ENCODE measurements at places on chromosomes 7 and 10.

DNA sequence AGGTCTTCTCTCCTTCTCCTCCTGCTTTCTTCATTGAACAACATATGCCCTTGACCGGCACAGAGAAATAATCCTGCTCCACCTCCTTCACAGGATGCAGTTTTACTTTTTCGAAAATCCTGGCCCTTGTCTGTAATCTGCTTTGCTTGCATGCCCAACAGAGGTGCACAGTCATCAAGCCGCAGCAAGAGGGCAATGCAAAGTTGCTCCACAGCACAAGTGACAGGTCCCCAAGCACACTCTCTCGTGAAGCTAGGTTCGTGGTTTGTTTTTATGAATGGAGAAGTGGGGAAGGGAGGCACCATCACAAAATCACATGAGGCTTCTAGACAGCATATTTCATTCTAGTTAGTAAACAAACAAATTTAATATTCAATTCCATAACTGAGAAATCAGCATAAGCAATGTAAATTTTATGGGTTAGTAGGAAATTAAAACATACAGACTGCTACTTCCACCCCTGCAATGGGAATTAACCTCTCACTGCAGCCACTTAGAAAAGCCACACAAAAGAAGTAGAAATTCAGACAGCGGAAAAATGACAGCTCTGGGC lies 178.8 kb downstream of the TPK1 start:
- DNase-seq = no peak

DNA sequence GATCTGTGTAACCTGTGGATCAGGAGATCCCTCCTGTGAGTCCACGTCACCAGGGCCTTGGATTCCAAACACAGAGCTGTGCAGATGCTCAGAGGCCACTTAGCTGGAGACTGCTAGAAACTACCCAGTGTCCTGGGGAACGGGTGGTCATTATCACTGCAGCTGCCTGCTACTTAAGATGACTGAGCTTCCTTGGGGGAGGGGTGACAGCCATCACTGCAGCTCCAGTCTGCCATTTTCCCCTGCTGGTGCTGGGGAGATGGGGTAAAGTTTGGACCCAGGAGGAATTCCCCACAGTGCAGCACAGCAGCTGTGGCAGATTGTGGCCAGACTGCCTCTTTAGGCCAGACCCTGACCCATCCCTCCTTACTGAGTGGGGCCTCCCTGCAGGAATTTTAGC lies 78.8 kb upstream of the VOPP1 start:
- no peak for DNase-seq

DNA sequence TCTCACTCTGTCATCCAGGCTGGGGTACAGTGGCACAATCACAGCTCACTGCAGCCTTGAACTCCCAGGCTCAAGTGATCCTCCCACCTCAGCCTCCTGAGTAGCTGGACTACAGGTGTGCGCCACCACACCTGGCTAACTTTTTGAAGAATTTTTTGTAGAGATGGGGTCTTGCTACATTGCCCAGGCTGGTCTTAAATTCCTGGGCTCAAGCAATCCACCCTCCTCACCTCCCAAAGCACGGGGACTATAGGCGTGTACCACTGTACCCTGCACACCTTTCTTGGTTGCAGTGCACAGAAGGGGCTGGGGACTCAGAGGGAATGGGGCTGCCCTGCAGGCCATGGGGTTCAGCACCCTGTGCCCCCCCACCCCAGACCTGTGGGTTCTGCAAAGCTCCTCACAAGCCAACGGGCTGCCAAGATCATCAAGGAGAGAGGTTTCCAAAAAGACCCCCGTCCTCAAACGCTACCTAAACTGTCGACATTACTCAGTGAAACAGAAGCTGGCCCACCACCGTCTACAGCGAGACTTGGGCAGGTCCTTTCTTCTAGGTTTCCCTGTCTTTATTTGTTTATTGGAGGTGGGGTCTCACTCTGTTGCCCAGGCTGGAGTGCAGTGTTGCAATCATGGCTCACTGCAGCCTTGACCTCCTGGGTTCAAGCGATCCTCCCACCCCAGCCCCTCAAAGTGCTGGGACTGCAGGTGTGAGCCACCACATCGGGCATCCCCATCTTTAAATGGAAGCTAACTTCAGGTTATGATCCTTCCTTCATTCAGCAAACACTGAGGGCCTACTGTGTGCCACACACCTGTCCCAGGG lies 26.6 kb upstream of the ELFN1 start:
- no peak for DNase-seq

DNA sequence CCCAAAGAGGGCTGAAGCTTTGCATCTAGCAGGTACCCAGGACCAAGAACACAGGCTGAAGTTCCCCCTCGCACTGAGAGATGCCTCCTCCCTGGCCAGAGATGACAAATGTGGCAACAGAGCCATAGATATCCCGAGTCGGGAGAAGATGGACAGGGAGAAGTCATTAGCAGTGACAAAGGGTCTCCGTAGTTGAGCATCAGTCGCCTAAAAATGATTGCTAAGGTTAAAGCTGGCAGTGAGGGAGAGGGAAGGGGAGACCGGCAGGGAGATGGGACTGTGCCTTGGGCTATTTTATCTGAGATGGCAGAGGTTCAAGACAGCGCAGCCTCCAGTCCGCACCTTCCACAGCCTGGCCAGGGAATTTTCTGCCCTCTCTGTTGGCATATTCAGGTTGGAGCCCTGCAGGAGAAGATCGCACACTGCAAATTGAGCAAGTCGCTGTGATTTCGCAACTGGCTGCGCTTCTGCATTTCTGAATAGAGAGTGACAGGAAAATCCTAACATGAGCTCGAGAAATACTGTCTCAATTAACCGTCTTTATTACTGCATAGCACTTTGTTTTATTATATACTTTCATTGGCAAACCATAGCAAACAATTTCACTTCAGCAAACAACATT lies 238.9 kb upstream of the GPR26 start:
- no peak for DNase-seq

- DNase-seq = no peak
Observed at GRCh38 chr7:74312418-74313028, 23.3 kb downstream of the CLIP2 start.

DNA sequence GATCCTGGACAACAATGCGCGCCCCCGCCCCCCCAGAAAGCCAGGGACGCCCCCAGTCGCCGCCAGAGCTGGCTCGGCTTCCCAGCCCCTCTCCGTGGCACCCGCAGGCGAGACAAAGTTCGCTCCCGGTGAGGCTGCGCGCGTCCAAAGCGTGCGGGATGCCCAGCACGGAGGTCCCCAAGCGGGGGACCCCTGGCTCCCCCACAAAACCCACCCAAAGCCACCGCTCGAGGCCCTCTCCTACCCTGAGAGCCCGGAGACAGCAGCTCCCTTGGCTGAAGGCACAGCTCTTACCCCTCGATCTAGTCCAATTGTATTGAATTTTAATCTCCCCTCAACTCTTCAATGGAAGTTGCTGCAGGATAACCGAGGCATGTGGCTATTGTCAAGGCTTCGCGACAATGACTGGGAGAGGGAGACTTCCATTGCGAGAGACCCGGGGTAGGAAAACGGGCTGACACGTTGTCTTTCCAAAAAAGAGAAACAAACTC lies 305.3 kb downstream of the PRPF18 start:
- no peak for DNase-seq

- no peak for DNase-seq
Observed at GRCh38 chr7:157409753-157410727, 73.2 kb downstream of the DNAJB6 start.

DNA sequence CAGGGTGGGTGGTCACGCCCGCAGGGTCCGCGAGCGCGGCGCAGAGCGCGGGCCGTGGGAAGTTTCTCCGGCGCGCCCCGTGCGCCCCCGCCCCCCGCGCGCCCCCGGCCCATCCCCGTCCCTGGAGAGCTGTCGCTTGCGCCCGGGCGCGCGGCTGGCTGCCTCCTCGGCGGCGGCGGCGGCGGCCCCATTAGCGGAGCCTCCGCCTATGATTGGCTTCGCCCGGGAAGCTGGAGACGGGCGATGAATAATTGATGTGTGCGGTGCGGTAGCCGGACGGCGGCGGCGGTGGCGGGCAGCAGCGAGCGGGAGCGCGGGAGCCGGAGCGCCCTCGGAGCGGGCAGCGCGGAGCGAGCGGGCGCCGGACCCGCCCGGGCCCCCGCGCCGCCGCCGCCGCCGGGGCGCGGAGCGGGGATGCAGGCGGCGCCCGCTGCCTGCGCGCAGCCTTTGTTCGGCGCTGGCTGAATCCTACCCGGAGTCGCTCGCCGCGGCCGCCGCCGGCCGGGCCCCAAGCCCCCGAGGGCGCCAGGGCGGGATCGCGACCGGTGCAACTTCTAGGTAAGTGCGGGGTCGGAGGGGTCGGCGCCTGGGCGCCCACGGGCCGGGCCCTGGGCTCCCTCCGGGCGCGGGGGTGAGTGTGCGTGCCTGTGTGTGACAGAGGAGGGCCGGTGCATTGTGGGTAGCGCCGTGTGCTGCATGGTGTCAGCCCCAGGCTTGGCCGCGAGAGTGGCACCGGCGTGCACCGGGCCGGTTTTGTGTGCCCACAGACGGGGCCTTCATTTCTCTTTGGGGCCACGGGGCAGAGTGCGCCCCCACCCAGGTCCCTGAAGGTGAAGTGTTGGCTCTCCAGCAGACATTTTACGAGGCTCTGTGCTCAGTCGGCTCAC lies 103.8 kb upstream of the PPIF start:
- DNase-seq = no peak

GRCh38 chr10:6221971-6222751 lies 19.4 kb downstream of the PFKFB3 start:
- no peak for DNase-seq

GRCh38 chr10:32357056-32357735 lies 10.2 kb upstream of the EPC1 start:
- no peak for DNase-seq

GRCh38 chr7:10802526-10802925 lies 171.1 kb upstream of the PHF14 start:
- DNase-seq = no peak

- no peak for DNase-seq
Observed at GRCh38 chr10:25725917-25726716, 207.9 kb upstream of the MYO3A start.

DNA sequence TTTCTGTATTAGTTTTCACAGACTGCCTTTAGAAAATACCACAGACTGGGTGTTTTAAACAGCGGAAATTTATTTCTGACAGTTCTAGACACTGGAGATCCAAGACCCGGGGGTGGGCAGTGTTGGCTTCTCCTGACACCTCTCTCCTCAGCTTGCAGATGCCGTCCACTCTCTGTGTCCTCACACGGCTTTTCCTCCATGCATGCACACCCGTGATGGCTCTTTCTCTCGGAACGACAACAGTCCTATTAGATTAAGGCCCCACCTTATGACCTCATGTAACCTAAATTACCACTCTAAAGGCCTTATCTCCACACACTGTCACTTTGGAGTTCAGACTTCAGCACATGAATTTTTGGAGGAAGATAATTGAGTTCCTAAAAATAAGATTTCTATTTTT lies 142.9 kb upstream of the VWC2 start:
- no peak for DNase-seq

GRCh38 chr10:34710391-34710751 lies 104.7 kb downstream of the PARD3 start:
- no peak for DNase-seq

DNA sequence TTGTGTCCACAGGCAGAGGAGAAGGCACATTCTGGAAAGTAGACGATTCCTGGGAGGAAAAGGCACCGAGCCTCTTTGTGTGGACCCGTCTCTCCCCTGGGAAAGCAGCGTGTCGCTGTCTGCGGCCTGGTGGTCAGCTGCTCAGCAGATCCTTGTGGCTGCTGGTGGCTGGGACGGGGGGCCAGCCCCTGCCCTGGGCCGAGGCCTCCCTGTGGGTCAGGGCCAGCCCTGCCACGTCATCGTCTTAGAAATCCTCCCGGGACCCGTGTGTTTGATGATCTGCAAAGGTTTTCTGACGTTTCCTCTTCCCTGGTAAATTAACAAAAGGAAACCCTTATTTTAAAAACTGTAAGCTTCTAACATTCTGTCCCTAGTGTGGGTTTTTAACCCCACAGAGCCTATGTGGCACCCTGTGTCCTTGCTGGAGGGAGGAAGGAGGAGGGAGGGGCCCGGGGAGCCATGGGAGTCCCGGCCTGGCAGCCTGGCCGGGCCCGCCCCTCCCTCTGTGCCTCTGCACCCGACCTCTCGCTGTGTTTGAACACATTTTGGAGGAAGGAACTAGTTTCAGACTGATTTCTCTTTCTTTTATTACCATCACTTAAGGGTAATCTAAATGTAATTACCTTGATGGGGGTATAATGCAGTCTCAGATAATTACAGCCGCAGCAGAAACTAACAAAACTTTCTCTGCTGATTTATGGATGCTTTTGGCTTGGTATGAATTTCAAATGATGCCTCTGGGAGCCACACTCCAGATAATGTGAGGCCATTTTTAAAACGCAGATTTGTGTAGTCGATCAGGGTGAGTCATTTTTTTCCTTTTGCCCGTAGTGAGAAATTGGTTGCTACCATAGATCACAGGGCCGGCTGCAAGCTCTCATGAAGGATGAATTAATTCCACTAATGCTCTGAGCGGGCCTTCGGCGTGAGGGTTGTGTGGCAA lies 85.5 kb downstream of the NKX6-2 start:
- DNase-seq = no peak

- DNase-seq = no peak
Observed at GRCh38 chr10:126781450-126782216, 111.1 kb upstream of the C10orf90 start.

DNA sequence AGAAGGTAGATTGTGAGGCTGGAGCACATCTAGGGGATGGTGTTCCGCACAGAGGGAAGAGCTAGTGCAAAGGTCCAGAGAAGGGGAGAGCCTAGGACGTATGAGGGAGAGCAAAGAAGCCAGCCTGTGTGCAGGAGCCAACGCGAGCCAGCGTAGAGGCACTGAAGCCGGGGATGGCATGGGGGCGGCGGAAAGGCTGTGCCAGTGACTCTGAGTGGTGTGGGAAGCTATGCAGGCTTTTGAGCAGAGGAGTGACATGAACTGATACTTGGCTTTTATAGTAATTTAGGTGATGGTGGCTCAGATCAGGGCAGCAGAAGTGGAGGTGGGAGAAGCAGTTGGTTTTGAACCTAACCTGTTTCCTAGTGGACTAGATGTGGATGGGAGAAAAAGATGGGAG lies 65.8 kb downstream of the ATXN7L1 start:
- DNase-seq = no peak

- DNase-seq = no peak
Observed at GRCh38 chr10:102710609-102711008, 3.6 kb downstream of the ARL3 start.

DNA sequence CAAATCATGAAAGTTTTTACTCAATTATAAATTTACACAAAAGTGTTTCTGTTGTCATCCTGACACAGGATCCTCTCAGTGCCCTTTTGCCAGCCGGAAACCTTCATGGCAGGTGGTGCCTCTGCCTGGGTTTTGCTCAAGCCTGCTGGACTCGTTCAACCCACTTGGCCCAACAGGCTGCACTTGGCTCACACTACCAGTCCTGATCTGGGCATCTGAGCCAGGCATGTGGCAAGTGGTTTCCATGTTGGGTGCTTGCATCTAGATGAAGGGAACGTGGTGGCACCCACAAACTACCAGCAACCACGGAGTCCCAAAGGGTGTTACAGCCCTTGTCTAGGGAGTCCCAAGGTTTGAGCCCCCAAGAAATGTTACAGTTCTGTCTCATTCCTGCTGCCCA lies 162.3 kb upstream of the CSTF2T start:
- no peak for DNase-seq

Data from stimulated activated CD4-positive, alpha-beta T cell treated with anti-CD3 and anti-CD28 coated beads, Interleukin-1b, Interleukin-23, amount 100 ng/mL, for 1 hour (primary cell).